NCI-H748 treated with DMSO at 0.1 percent for 48 hours (cell line): ENCODE measurements at places on chromosomes 4 and X.

GRCh38 chr4:139815778-139816601, 150.4 kb downstream of the MGST2 start:
- DNase-seq: no peak

DNA sequence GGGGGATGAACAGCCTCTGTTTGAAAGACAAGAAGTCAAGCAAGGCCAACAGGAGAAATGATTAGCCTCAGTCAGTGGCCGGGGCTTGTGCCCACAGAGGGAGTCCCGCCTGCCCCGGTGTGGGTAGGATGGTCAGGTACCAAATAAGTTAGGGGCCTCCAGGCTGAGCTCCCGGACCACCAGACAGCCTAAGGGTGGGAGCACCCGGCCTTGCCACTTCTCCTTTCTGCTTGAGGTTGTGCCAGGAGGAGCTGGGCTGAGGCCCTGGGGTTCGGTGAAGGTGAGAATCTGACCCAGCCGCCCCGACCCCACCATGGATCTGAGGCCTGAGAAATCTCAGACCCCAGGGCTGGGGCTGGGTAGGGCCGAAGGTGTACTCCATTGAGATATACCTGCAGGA, 48.8 kb downstream of the EFNB1 start:
- DNase-seq: no peak

GRCh38 chr4:63348735-63349673, 1060.2 kb downstream of the TECRL start:
- no peak for DNase-seq

- DNase-seq: peak; percentile 15
Observed at GRCh38 chr4:112818594-112818965, 181.6 kb downstream of the LARP7 start.

- no peak for DNase-seq
Observed at GRCh38 chr4:27412613-27413012, 552.0 kb downstream of the STIM2 start.

DNA sequence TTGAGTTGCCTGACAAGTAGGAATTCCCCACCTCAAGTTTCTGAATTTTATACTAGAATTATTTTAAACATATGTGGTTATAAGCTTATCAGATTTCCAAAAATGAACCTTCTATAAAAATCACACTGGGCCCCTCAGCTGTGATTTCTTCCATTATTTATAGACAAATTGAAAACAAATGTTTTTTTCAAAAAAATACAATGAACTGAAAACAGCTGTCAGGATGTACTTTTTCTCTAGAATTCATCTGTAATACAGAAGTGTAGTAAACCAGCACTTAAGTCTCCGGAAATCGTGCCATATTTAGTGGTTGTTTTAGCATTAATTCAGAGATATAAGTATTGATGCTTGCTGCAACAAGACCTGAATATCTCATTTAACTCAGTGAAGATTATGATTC, 74.0 kb downstream of the SPRY1 start:
- DNase-seq: no peak

DNA sequence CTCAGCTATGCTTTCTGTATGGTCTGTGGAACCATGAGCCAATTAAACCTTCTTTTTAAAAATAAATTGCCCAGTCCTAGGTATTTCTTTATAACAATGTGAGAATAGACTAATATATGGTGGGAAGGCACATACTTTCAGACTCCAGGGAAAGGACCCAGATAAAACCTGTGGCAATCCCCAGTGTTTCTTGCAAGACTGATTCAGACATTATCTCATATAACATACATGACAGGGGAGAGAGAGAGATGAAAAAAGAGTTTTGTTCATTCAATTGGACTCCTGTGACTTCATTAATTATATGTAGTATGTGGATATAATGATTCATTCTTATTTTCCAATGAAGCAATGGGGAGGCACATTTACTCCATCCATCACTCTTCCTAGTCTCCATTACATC, 291.4 kb upstream of the PRKX start:
- DNase-seq: no peak

DNA sequence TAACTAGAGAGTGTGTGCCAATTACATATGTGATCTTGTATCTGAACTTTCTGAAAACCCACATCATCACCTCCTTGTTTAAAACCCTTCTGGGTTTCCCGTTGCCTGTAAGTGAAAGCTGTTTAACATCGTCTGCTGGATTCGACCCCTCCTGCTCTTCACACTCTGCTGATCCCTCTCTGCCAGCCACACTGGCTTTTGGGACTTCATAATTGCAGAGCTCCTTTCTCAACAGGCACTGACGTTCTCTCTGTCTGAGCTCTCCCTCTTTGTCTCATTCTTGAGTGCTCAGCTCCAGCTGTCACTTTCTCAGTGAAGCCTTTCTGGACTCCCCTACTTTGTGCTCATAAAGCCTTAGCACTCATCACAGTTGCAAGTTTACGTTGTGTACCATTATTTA, 153.9 kb downstream of the CEP135 start:
- no peak for DNase-seq
